Esophagus squamous epithelium (tissue), 5 donors: ENCODE measurements at places on chromosomes 4 and X. TPM values are rescaled to one million over a fixed set of nuclear protein-coding genes. Genes with fewer than 3 reads are reported as not detected.

- no peak for DNase-seq
Observed at GRCh38 chrX:154121961-154122360, 22.1 kb upstream of the OPN1LW start.

DNA sequence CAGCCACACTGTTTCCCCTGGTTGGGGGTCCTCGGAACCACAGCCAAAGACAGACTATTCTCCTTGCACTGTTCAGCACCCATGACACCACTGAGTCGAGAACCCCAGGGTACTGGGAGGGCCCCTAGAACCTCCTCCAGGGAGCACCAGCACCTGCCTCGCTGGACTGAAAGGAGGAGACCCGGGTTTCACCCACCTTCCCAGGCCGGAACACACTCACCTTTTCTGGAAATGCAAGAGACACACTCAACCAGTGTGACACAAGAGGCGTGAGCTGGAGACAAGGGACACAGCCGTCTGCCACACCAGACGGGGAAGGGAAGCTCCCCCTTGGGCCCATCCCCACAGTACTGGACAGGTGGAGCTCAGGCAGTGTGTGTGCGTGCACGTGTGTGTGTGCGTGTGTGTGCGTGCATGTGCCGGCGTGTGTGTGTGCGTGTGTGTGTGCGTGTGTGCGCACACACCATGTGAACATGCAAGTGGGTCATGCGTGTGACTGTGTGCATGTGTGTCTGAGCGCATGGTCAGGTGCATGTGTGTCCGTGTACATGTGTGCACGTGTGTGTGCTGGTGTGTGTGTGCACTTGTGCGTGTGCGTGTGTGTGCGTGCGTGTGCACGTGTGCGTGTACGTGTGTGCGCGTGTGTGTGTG lies 128.8 kb upstream of the NKX1-1 start:
- no peak for DNase-seq

GRCh38 chrX:118496763-118497079 lies 1.1 kb downstream of the DOCK11 start:
- DNase-seq, result no peak

The TRAM1L1 gene
- total RNA-seq, result not detected

GRCh38 chr4:6819295-6819694 lies 36.8 kb downstream of the KIAA0232 start:
- no peak for DNase-seq

- no peak for DNase-seq
Observed at GRCh38 chr4:92064574-92064973, 239.2 kb upstream of the GRID2 start.

The SH3BGRL gene
- total RNA-seq, result 43.4 TPM

GRCh38 chr4:6598127-6598526 lies 23.1 kb downstream of the MAN2B2 start:
- DNase-seq, result no peak

The EVC gene
- total RNA-seq, result 4.2 TPM

GRCh38 chr4:10080589-10081217 lies 35.9 kb downstream of the WDR1 start:
- no peak for DNase-seq

GRCh38 chrX:63658920-63659319 lies 126.1 kb downstream of the ARHGEF9 start:
- no peak for DNase-seq

The MAGEE1 gene
- total RNA-seq, result 0.95 TPM

GRCh38 chr4:183337833-183338232 lies 15.6 kb upstream of the CLDN24 start:
- DNase-seq, result no peak

DNA sequence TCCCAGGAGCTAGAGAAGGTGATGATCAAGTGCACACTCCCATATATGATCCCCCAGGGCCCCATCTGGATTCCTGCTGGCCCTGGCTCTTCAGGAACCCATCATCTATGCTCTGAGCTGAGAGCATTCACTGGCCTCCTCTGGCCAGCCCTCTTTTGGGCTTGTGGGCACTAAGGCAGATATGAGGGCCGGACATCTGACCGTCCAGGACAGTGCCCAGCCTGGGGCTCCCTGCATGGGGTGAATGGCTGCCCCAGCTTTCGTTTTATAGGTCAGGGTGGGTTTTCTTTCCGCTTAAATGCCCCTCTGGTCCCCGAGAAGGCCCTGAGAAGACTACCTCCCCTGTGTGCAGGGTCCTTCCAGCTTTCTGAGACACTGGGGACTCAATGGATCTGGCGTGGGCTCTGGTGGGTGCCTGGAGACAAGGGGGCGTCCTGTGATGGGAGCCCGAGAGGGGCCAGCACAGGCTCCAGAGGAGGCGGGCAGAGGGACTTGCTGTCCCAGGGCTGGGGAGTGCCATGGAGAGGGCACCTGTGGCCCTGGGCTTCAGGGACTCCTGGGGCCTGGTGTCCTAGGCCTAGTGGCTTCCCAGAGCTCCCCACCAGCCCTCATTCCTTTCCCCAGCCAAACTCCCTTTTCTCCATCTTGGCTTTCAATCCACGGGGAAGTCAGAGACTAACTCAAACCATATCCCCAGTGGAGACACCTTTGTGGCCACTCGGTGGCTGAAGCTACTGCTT lies 39.5 kb upstream of the GRPEL1 start:
- DNase-seq, result no peak

The RBMX gene
- 215 TPM for total RNA-seq

DNA sequence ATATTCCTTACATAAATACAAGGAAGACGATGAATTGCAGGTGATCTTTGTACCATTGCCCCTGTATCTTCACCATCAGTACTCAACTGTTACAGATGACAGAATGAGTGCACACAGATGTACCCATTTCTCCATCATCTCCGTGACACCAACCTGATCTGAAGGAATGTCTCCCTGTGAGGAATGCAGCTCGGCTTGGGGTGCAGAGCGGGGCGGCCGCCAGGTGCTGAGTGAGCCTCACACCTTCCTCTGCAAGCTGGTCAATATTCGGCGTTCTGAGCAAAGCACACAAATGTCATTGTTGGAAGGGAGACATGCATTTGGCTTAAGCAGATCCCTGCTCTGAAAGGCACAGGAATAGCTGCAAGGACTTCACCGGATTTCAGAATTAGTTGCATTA lies 7.4 kb downstream of the ARSD start:
- no peak for DNase-seq

The SPATA4 gene
- not detected for total RNA-seq

DNA sequence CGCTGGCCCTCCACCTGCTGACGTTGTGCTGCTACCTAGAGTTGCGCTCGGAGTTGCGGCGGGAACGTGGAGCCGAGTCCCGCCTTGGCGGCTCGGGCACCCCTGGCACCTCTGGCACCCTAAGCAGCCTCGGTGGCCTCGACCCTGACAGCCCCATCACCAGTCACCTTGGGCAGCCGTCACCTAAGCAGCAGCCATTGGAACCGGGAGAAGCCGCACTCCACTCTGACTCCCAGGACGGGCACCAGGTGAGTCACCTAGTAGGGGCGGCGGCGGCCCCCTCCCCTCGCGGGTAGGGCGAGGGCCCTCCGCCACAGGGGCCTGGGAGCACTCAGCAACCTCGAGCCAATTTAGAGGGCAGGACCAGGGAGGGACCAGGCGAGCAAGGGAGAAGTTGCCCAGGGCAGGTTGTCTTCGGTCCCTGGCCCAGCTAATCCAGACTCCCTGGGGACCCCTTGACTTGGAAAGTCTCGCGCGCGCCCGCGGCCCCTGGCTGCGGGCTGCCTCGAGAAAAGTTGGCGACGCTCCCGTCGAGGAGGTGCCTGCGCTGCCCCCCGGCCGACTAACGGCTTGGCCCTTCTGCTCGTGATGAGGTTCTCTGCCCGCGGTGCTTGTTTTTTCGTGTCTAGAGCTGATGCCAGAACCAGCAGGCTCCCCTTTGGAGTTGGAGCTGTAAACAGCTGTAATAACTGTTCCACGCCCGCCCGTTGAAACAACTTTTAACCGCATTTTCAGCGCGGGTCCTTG lies 717 bp downstream of the EDA start:
- no peak for DNase-seq

The ATOH1 gene
- not detected for total RNA-seq

The MAB21L2 gene
- total RNA-seq, result 3.1 TPM

The SLC10A4 gene
- total RNA-seq, result 0.38 TPM

- DNase-seq, result no peak
Observed at GRCh38 chr4:94691552-94691951, 66.2 kb upstream of the BMPR1B start.

DNA sequence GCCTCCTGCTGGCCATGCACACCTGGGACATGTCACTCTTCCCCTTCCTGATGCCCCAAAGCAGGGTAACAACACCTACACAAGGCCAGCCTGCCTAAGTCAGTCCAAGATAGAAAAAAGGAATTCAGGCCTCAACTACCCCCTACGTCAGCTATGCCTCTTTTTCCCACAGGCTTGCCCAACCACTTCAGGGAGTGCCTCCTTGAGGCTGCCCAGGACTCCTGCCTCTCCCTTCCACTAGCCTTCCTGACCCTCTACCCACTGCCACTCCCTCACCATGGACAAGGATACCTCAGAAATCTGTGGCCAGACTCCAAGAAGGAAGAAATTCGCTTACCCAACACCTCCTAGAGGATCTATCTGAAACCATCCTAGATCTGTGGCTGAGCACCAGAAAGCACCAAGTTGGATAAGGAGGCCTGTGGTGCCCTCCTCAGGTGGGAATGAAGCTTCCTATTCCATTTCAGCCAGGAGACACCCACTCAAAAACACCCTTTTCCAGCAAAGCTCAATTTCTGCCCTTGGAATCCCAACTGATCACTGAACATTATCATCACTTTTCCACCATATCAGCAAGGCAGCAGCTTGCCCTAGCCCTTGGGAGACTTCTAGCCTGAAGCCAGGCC lies 1.8 kb downstream of the KDM5C start:
- no peak for DNase-seq

DNA sequence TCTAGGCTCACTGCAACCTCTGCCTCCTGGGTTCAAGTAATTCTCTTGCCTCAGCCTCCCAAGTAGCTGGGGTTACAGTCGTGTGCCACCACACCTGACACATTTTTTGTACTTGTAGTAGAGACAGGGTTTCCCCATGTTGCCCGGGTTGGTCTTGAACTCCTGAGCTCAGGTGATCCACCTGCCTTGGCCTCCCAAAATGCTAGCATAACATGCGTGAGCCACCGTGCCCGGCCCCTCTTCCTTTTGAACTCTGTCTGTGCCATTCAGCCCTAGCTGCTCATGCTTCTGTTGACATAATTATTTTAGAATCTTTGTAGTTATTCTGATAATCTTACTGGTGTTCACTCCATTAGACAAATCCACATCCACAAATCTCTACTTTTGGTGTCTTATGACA lies 1231.3 kb upstream of the ADGRL3 start:
- DNase-seq, result no peak

The L1CAM gene
- total RNA-seq, result 1.5 TPM

The SATL1 gene
- total RNA-seq, result not detected

GRCh38 chr4:109359040-109359646 lies 56.7 kb upstream of the COL25A1 start:
- no peak for DNase-seq

The ABRAXAS1 gene
- total RNA-seq, result 9.0 TPM

GRCh38 chr4:162847945-162848549 lies 318.6 kb downstream of the NAF1 start:
- DNase-seq, result no peak

The MAGEA9B gene
- not detected for total RNA-seq
